Stimulated activated CD8-positive, alpha-beta memory T cell treated with anti-CD3 and anti-CD28 coated beads, Interleukin-12 subunit alpha, Interleukin-12 subunit beta, amount 100 ng/mL, for 1 hour (primary cell): ENCODE measurements at places on chromosomes 2 and 18.

- no peak for DNase-seq
These were observed 154.8 kb downstream of the COL6A3 start for GRCh38 chr2:237259201-237259600.

DNA sequence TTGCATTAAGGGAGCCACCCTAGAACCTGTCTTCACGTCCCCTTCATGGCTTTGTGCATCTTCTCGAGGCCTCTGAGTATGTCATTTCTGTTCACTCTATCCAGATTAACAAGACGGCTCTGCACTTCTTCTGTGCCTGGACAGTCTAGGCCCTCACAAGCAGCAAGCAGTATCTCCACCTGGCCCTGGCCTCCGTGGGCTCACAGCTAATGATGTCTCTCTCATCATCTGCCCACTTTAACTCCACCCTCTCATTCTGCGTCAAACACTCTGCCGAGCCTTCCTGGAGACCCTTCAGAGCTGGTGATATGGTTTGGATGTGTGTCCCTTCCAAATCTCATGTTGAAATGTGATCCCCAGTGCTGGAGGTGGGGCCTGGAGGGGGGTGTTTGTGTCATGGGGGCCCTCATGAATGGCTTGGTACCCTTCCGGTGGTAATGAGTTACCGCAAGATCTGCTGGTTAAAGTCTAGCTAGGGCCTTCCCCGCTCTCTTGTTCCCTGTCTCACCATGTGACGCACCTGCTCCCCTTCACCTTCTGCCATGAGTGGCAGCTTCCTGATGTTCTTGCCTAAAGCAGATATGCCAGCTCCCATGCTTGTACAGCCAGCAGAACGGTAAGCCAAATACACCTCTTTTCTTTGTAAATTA is 132.5 kb upstream of the ID2 start:
- no peak for DNase-seq

DNA sequence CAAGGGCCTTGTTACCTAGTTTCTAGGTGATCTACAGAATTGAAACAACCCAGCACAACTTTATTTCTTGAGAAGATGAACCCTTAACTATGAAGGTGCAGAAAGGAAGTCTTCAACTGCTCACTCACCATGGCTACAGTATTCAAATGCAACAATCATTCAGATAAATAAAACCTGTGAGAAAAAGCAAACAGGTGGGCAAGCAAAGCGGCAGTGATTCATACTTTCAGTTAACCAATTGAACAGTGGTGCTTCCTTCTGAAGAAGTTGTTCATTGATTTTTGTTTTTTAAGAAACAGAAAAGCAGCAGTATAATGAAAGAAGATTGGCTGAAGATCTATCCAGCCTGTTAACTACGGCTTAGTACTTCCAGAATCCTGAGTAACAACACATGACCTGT is 43.5 kb downstream of the SLC35F5 start:
- no peak for DNase-seq

GRCh38 chr2:216477283-216478035 is 21.2 kb upstream of the RPL37A start:
- DNase-seq: no peak

DNA sequence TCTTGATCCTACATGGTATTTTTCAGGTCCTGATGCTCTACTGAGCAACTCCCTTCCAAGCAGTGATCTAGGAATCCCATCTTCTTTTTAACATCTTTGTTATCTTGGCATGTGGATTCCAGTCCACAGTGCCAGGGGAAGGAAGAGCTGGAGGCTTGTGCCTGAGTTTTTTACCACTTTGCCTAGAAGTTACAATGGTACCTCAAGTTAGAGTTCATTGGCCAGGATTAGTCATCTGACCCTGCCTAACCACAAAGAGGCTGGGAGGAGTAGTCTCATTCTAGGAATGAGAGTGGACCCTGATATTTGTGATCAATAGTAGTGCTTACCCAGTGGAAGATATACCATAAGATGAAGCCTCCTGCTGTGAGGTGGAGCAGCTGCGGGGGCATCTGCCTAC is 109.3 kb downstream of the ADCYAP1 start:
- no peak for DNase-seq

DNA sequence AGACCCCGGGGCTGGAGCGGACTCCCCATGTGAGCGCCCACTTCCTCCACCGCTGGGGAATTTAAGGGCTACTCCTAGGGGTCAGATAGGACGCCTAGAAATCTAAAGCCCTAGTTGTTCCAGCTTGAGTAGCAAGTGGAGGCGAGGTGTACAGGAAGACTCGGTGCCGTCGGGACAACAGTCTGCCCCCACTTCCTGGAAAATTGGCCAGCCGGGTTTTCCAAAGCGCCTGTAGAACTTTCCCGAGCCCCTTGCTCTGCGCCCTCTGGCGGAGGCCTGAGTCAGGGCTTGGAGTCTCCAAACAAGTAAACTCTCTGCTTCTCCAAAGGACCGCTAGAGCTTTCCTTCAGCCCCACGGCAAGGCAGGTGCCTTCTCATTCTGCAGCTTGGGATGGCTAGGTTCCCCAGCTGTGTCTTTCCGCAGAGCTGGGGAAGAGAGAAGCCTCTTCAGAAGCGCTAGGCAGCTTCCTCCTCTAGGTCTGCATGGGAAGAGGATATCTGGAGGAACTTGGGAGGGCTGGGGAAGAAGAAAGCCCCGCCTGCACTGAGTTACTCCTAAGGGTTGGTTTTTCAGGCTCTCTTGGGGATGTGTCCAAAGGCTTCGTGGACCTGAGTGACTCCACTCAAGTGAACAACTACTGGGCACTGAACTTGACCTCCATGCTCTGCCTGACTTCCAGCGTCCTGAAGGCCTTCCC is 681 bp downstream of the SPR start:
- DNase-seq: peak; percentile 24

- no peak for DNase-seq
These were observed 245.3 kb downstream of the TMEM182 start for GRCh38 chr2:103007086-103007485.

GRCh38 chr2:190031969-190032618 is 30.4 kb downstream of the MSTN start:
- no peak for DNase-seq

DNA sequence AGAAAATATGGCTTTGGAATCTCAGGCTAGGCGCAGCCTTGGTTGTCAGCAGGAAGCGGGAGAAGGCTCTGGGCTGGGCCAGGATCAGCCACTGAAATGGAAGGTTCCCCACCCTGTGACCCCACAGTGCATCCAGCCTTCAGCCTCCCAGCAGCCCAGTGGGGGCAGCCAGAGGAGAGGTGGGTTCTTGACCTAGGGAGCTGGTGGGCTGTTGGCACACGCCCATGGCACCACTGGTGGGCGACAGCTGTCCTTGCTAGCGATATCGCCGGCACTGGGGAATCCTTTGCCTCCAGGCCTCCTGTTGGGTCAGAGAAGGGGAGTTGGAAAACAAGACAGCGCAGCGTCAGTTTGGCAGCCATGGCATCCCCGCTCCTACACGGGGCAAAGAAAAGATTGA is 92.4 kb downstream of the KLHL29 start:
- DNase-seq: no peak

- no peak for DNase-seq
These were observed 347.6 kb downstream of the CTNNA2 start for GRCh38 chr2:79860228-79861058.

DNA sequence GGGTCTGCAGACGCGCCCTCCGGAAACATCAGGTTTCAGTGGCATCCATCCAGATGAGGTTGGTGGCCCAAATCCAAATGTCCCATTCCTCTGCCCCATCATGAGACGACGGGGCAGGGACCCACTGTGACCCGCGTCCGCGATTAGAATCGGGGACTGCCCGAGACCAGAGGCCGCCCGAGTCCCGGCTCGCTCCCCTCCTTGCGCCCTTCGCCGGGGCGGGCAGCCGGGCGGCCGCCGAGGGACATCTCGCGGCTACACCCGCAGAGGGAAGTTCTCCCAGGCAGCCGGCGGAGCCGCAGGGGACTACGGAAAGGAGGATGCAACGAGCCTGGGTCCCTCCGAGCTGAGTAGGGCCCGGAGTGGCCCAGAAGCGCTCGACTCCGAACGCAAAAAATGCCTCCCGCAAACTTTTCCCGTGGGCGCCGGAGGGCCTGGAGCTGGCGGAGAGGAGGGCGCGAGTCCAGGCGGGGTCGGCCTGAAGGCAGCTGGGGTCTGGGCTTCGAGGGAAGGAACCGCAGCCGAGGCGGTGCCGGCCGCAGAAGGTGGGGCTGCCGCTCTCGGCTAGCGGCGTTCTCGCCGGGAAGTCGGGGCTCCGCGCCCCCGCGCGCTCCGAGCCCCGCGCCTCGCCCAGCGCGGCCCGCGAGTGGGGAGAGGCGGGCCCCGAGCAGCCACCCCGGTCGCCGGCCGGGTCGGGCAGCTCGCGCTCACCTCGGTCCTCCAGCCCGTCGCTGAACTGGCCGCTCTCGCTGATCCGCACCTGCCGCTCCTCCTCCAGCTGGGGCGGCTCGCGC is 580 bp downstream of the TMEM163 start:
- DNase-seq: no peak
